ENCODE measurements at places on chromosomes 3 and 15.

DNA sequence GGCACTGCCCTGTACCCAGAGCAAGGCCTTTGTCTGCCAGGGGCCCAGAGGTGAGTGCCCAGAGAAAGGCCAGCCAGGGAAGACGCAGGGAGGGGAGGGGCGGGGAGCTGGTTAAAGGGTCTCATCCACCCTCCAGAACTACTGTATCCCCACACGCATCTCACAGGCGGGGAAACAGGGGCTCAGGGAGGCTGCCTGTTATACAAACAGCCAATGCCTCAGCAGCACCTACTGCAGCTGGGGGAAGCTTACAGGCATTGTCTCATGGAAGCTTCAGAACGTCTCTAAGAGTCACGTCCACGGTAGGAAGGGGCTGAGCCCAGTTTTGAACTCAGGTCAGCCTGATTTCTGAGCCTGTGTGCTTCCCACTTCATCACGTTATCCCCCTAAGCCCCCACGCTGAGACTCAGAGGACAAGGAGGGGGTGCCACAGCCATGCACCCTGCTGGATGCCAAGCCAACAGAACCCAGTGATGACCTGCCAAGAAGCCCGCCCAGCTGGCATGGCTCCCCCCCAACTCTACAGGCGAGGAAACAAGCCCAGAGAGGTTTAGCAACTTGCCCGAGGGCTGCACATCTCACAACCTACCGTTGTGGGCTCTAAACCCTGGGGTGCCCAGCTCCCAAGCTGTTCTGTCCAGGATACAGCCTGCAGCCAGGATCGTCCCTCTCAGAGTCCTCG, 54.5 kb downstream of the IQSEC1 start:
- H3K27me3 ChIP-seq, result peaks cover 2% of the 10 kb centered on the region
- no peak for DNase-seq
- H3K27ac ChIP-seq, result peak overlapping the region; percentile 23
- peak overlapping the region; percentile 28 for H3K4me3 ChIP-seq
- H3K36me3 ChIP-seq, result no peaks in the 10 kb centered on the region

GRCh38 chr15:27237319-27237939, 266.4 kb downstream of the GABRG3 start:
- H3K27ac ChIP-seq, result no peak overlapping the region
- H3K4me1 ChIP-seq, result no peaks in the 10 kb centered on the region
- H3K4me3 ChIP-seq, result no peak overlapping the region
- no peak for DNase-seq
- H3K27me3 ChIP-seq, result no peaks in the 10 kb centered on the region

GRCh38 chr15:78048628-78048920, 28.9 kb downstream of the TBC1D2B start:
- no peak overlapping the region for H3K4me3 ChIP-seq
- H3K36me3 ChIP-seq, result peaks cover 24% of the 10 kb centered on the region
- H3K27me3 ChIP-seq, result no peaks in the 10 kb centered on the region
- H3K4me1 ChIP-seq, result peaks cover 29% of the 10 kb centered on the region
- H3K27ac ChIP-seq, result peak overlapping the region; percentile 46

DNA sequence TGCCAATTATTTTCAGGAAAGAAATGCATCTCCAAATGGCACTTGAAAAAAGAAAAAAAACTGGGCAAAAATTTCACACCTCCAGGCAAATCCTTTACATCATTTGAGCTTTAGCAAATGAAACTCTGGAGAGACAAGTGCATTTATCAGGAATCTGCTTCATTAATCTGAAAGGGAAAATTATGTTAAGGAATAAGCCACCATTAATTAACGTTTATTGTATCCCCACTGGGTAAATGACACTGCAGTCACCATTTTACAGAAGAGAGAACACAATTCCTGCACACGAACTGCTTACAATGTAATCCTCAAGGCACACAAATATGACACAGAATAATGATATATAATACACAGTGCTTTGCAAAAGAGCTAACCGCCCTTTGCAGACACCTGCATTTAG, 217.3 kb downstream of the OSBPL10 start:
- H3K4me3 ChIP-seq, result no peak overlapping the region
- H3K27me3 ChIP-seq, result no peaks in the 10 kb centered on the region
- H3K27ac ChIP-seq, result no peak overlapping the region
- H3K4me1 ChIP-seq, result no peaks in the 10 kb centered on the region

DNA sequence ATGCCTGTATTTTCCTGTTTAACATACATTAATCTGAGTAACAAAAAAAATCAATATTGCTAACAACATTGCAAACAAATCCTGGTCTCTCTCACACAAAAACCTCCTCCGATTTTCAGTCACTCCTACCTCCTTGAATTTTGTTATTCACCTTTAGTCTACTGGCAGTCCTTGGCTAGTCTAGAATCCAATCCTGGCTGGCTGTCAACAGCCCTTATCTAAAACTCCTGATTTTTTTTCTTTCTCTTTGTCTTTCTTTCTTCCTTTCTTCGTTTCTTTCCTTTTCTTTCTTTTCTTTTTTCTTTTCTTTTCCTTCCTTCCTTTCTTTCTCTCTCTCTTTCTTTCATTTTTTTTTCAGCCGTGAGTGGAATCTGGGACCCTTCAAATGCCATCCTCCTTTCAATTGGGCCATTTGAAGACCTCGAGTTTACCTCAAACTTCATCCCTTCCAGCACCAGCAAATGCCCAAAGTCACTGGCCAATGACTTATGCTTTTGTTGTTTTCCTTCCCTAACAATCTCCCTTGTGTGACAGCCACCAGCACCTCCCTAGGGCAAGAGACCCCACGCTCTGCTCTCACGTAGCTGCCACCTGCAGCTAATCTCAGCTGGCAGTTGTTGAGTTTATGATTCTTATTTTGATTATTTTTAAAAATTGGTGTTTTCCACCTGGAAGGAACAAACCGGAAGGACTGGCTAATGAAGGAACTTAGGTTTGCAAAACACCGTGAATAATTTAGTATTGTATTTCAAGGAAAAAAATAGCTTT, 6.8 kb upstream of the ONECUT1 start:
- H3K4me3 ChIP-seq, result no peak overlapping the region
- peaks cover 62% of the 10 kb centered on the region for H3K27me3 ChIP-seq
- H3K27ac ChIP-seq, result no peak overlapping the region
- H3K4me1 ChIP-seq, result peaks cover 4% of the 10 kb centered on the region
- no peaks in the 10 kb centered on the region for H3K36me3 ChIP-seq
- DNase-seq, result no peak

GRCh38 chr15:31799715-31800321, 230.5 kb upstream of the CHRNA7 start:
- H3K27ac ChIP-seq, result peak overlapping the region; percentile 31
- no peak overlapping the region for H3K4me3 ChIP-seq
- no peak for DNase-seq
- no peaks in the 10 kb centered on the region for H3K36me3 ChIP-seq

DNA sequence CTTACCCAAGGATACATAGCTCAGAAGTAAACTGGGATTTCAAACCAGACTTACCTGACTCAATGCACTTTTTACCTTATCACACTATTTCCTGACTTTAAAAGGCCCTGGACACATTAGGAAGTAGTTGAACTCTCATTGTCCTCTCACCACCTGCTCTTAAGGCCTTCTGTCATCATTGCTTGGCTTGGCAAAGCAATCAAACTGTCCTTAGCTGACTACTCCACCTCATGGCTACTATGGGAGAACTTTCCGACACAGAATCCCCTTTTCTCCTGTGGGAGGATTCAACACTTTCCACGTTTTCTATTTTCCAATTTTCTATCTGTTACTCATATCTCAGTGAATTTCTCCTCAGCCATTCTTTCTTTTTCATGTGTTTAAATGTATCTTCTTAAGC, 55.4 kb downstream of the ZNF148 start:
- H3K36me3 ChIP-seq, result no peaks in the 10 kb centered on the region
- no peaks in the 10 kb centered on the region for H3K27me3 ChIP-seq
- peaks cover 8% of the 10 kb centered on the region for H3K4me1 ChIP-seq
- no peak overlapping the region for H3K4me3 ChIP-seq
- no peak overlapping the region for H3K27ac ChIP-seq

DNA sequence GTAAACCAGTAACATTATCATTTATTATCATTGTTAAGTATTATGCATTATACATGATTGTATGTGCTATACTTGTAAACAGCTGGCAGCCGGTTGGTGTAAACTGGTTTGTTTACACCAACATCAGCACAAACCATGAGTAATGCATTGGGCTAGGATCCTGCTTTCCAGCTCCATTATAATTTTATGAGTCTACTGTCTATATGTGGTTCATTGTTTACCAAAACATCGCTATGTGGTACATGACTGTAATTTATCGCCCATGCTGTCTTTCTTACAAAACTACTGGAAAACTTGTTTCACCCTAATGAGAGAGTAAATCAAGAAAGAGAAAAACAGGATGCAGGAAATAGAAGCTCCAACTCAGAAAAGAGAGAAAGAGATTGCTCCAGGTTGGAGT, 224.8 kb upstream of the CBLB start:
- no peaks in the 10 kb centered on the region for H3K36me3 ChIP-seq
- no peak overlapping the region for H3K4me3 ChIP-seq
- no peaks in the 10 kb centered on the region for H3K4me1 ChIP-seq
- no peak overlapping the region for H3K27ac ChIP-seq
- no peaks in the 10 kb centered on the region for H3K27me3 ChIP-seq
- DNase-seq, result no peak

DNA sequence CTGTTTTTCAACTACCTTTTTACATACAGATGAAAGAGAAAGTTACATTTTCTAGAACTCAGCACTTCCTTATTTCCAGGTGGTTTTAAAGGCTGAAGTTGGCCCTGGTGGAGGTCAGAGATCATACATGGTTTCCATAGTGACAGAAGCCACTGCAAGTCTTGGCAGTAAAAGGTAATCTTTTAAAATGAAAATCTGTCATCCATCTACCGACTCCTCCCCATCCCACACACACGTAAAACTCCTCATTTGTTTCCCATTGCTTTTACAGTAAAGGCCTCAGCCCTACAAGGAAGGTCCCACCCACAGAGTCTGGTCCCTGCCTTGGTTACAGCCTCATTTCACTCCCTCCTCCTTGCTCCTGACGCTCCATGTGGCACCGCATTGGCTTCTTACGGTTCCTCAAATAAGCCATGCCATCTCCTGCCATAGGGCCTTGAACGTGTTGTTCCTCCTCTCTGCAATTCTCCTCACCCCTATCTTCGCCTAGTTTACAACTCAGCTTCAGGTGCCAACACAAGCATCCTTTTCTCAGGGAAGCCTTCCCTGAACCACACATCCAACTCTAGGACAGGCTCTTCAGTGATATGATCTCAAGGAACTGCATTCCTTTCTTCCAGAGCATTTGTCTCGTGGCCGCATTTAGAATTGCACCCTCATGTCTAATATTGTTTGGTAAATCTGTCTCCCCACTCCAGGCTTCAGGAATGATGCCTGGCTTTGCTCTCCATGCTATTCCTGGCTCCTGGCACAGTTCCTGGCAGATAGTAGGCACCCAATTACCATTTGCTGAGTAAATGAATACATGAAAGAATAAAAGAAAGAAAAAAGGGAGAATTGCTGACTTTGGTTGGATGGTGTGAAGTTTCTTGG, 2.6 kb downstream of the CYP19A1 start:
- DNase-seq, result no peak
- H3K4me3 ChIP-seq, result no peak overlapping the region
- H3K4me1 ChIP-seq, result no peaks in the 10 kb centered on the region
- no peak overlapping the region for H3K27ac ChIP-seq
- no peaks in the 10 kb centered on the region for H3K36me3 ChIP-seq
- no peaks in the 10 kb centered on the region for H3K27me3 ChIP-seq

Data from psoas muscle (tissue), 8 donors.